ENCODE measurements at places on chromosomes 4 and X.
A peak's percentile ranks its signal among the peaks of the same experiment; 100 is the strongest.

- no peak for DNase-seq
These were observed 14.9 kb downstream of the RNF212 start for GRCh38 chr4:1098311-1098925.

DNA sequence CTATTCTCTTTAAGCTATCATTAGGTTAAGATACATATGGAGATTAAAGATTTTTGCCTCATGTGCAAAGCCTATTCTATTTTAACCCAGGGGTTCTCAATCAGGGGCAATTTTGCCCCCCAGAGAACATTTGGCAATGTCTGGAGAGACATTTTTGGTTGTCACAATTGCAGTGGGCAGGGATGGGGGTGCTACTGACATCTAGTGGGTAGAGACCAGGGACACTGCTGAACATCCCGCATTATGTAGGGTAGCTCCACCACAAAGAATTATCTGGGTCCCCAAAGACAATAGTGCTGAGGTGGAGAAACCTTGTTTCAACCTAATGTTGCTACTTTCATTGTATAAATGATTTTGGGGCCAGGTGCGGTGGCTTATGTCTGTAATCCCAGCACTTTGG is 13.2 kb upstream of the CA5B start:
- DNase-seq, result no peak

- DNase-seq, result no peak
These were observed 20.1 kb downstream of the NOCT start for GRCh38 chr4:139035650-139036049.

DNA sequence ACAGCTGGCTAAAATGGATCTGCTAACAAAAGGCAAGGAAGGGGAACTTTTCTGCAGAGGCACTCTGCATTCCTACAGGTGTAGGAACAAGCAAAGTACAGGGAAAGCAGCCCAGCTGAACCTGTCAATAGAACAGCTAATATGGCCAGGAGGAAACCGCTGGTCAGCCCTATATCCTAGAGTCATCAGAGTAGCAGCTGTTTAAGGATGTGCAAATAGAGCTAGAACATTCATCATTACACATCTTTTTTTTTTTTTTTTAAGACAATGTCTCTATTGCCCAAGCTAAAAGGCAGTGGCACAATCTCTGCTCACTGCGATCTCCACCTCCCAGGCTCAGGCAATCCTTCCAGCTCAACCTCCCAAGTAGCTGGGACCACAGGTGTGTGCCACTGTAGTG is 163.0 kb downstream of the BTC start:
- no peak for DNase-seq

DNA sequence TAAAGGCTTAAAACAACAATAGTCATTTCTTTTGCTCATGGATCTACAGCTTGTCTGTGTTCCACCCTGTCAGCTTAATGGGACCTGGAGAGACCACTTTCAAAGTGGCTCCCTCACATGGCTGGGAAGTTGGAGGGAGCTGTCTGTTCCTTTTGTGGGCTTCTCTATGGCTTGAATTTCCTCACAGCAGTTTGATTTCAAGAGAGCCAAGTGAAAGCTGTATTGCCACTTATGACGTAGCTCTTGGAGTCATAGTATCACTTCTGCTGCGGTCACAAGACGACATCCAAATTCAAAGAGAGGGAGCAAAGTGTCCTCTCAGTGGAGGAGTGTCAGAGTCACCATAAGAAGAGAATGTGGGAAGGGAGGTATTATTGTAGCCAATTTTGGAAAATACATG is 22.7 kb upstream of the ACSL1 start:
- DNase-seq, result no peak

DNA sequence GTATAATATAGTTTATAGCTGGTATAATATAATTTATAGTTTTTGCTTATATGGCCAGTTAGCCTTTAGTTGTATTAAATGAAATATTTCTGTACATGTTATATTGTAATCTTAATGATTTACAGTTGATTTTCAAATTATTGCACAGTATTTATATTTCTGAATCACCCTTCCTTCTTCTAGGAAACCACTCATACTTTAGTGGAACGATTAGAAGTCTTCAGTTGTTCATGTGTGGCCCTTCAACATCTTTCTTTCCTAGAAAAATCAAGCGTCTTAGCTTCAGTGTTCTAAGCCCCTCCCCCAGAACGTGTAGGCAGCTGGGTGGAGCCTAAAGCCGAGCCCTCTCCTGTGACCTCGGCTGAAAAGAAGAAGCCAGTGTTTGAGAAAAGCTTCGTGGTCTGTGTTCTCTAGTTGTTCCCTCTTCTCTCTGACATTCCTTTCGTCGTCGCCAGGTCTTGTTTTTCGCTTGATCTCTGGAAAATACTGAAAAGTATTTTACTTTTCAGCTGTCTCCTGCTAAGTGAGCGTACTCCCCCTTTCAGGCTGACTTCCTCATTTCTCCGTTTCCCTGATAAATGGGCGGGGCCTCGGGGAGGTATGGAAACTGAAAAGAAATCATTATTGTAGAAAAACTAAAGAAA is at the start of gene C4orf33:
Gene C4orf33, plus strand, starts transcription at position 342 of the 644 bp plus-strand sequence. CDS start 6,459 bp downstream, outside the sequence.
- DNase-seq, result peak; percentile 43
